Jurkat, Clone E6-1 (cell line): ENCODE measurements at places on chromosomes 7 and 10.

DNA sequence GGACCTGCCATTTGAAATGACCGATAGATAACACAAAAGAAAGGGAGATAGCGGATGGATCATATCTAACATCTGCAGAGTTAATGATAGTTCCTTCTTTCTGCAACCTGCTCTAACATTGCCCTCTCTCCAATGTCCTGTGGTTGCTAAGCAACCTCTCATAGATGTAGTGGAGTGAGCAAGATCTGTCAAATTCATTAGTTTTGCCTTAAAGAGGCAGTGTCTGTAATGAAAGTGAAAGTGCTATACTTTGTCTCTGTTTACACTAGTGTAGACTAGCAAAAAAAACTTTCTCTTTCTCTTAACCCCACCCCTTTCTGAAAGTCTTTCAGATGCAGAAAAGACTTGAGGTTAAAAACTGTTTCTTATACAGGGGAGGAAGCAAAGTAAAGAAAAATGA is 1196.9 kb downstream of the SORCS3 start:
- peak; percentile 53 for DNase-seq

DNA sequence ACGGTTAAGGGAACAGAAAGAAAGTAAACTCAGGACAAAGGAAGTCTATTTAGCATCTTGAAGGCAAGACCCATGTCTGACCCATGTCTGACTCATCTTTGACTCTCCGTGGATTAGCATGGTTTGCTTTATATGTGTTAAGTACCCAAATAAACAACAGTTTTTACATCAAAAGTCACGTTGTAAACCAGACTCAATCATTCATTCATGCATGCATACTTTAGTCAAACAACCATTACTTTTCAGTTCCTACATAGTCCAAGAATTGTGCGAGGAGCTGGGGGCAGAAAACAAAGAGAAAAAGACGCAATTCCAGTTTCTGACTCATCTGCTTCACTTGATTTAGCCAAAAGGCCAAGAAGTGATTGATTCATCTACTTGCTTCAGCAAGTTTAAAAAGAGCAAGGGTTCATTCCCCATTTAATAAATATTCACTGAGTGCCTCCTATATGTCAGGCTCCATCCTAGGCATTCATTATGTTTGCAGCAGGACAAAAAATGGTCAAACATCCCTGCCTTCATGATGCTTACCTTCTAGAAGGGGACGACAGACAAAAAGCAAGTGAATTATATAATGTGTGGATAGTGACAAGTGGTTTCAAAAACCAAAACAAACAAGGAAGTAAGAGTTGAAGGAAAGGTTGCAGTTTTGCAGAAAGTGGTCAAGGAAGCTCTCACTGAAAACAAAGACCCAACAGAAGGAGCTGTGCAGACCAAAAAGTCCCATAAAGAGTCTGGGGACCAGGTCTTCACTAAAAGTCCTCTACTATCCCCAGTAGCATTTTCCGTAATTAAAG is 116.2 kb downstream of the FAM107B start:
- no peak for DNase-seq

DNA sequence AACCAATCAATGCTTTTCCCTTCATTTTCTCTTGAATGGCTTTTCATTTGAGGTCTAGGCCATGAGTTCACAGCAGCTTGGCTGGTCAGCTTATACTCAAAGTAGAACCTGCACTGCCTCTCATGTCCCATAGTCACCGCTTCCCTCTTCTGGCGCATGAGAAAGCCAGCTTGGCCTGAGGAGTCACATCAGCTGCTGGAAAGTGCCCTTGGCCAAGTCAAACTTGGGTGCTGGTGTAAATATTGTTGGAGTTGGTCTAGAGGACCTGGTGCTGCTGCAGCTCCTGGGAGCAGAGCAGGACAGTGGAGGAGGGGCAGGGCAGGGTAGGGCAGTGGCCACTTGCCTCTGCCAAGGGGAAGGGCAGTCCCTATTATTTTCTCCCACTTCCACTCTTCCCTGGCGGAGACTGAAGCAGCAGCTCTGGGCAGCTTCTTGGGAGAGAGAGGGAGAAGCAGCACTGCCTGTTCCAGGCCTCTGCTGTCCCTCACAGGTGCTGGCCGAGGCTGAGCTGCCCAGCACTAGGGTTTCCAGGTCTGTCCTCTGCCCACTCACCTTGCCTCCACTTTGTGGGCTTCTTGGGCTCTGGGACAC is 12.8 kb downstream of the UBE2D4 start:
- no peak for DNase-seq

- no peak for DNase-seq
These were observed 36.4 kb downstream of the GDI2 start for GRCh38 chr10:5776881-5777197.

GRCh38 chr10:6069081-6069931 is 7.1 kb upstream of the IL2RA start:
- no peak for DNase-seq

DNA sequence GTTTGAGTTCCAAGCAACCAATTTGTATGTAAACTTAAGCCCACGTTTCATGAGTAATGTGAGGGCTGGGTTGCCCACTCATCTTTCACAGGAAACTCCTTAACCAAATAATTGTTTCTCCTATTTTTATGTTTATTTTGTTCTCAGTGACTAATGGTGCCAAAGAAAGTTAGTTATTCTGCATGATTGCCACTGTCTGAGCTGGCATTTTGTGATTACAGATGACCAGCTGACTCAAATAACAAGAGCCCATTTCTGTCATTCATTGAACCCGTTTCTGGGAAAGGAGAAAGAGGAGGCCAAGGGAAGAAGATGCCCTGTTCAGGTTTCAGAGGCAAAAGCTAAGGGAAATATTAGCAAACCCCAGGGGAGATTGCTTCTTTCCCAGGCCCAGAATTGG is 186.9 kb upstream of the MYO3A start:
- DNase-seq, result no peak

GRCh38 chr10:115936926-115937767 is 335.9 kb downstream of the GFRA1 start:
- no peak for DNase-seq
